Skeletal muscle tissue (tissue), 5 donors: ENCODE measurements at places on chromosomes 5 and 9. TPM values are rescaled to one million over a fixed set of nuclear protein-coding genes. Genes with fewer than 3 reads are reported as not detected.

Gene WDR31
- total RNA-seq = 2.1 TPM

Gene C9orf153
- 1.6 TPM for total RNA-seq

Gene ELL2
- 5.7 TPM for total RNA-seq

Gene CERCAM
- 33.4 TPM for total RNA-seq

Gene LCNL1
- total RNA-seq = under 0.01 TPM

Gene PRR16
- total RNA-seq = 4.7 TPM

Gene PCDHGC3
- total RNA-seq = 38.1 TPM

Gene FCHO2
- total RNA-seq = 32.4 TPM

Gene PCSK5
- total RNA-seq = 16.7 TPM

Gene C5orf47
- not detected for total RNA-seq

Gene SLC6A3
- not detected for total RNA-seq

Gene NPR3
- 9.9 TPM for total RNA-seq

Gene FRRS1L
- total RNA-seq = 1.0 TPM

Gene SPINK6
- not detected for total RNA-seq

Gene ZNF462
- total RNA-seq = 28.7 TPM

Gene C5orf34
- 3.7 TPM for total RNA-seq

Gene PRDM9
- not detected for total RNA-seq

Gene CDH10
- 0.52 TPM for total RNA-seq

Gene CTNNAL1
- total RNA-seq = 24.5 TPM

Gene EQTN
- total RNA-seq = not detected

Gene ABO
- under 0.01 TPM for total RNA-seq

Gene URM1
- 26.6 TPM for total RNA-seq

Gene TIMD4
- 3.1 TPM for total RNA-seq

Gene WDR38
- total RNA-seq = not detected

Gene INSL4
- total RNA-seq = not detected

Gene KIF4B
- under 0.01 TPM for total RNA-seq

Gene SPAAR
- total RNA-seq = 1.0 TPM

Gene MEGF10
- 77.8 TPM for total RNA-seq

Gene RNF180
- 2.6 TPM for total RNA-seq

Gene NUTM2G
- not detected for total RNA-seq

Gene QSOX2
- total RNA-seq = 3.7 TPM

Gene SLC6A18
- total RNA-seq = not detected

Gene ACSL6
- 3.1 TPM for total RNA-seq

Gene PCDHGA12
- total RNA-seq = 3.1 TPM

Gene EPB41L4B
- 6.8 TPM for total RNA-seq

Gene GHR
- total RNA-seq = 16.7 TPM

Gene NMUR2
- total RNA-seq = not detected

Gene IER5L
- 16.7 TPM for total RNA-seq

Gene PCDHAC1
- 0.52 TPM for total RNA-seq

Gene EMB
- total RNA-seq = 3.7 TPM

Gene PCDHGB1
- total RNA-seq = 1.6 TPM

Gene NR6A1
- total RNA-seq = 0.52 TPM

Gene PLEKHG4B
- 0.52 TPM for total RNA-seq

Gene FBXO38
- 60.0 TPM for total RNA-seq

Gene INSL6
- total RNA-seq = not detected

Gene ARL14EPL
- not detected for total RNA-seq

Gene PCDHB8
- total RNA-seq = 1.6 TPM

Gene SEMA6A
- 43.8 TPM for total RNA-seq

Gene ANKRD31
- under 0.01 TPM for total RNA-seq

Gene RORB
- total RNA-seq = under 0.01 TPM

Gene ZDHHC11B
- 1.0 TPM for total RNA-seq

Gene NME5
- not detected for total RNA-seq

Gene CXXC5
- 66.8 TPM for total RNA-seq
